CD4-positive, alpha-beta memory T cell (primary cell): ENCODE measurements at places on chromosomes 1 and 21. TPM values are rescaled to one million over a fixed set of nuclear protein-coding genes. Genes with fewer than 3 reads are reported as not detected.

GRCh38 chr1:100719490-100719889 lies at the start of gene VCAM1:
TSS of gene VCAM1 (plus strand) at chr1:100719742. CDS start at chr1:100719861, 119 bp downstream.
- peaks cover 5% of the 10 kb centered on the region for H3K27me3 ChIP-seq
- no peak within 1 kb of the TSS for H3K4me3 ChIP-seq
- DNase-seq: no peak
- no peaks in the 10 kb centered on the region for H3K36me3 ChIP-seq
- H3K4me1 ChIP-seq: no peaks in the 10 kb centered on the region

DNA sequence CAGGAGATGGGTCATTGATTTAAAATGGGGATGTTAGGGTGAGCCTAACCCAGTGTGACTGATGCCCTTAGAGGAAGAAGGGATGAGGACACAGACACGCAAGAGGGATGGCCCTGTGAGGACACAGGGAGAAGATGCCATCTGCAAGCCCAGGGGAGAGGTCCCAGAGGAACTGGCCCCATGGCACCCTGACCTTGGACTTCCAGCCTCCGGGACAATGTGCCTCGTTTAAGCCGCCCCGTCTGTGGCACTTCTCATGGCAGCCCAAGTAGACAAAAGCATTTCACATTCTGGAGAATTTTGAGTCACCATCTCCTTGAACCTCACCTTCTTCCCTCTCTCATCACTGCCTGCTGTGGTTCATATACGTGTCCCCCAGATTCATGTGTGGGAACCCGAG lies 20.1 kb upstream of the PCBP3 start:
- H3K4me3 ChIP-seq: no peak overlapping the region
- no peak overlapping the region for H3K27ac ChIP-seq
- no peak for DNase-seq
- no peaks in the 10 kb centered on the region for H3K27me3 ChIP-seq
- no peaks in the 10 kb centered on the region for H3K36me3 ChIP-seq

DNA sequence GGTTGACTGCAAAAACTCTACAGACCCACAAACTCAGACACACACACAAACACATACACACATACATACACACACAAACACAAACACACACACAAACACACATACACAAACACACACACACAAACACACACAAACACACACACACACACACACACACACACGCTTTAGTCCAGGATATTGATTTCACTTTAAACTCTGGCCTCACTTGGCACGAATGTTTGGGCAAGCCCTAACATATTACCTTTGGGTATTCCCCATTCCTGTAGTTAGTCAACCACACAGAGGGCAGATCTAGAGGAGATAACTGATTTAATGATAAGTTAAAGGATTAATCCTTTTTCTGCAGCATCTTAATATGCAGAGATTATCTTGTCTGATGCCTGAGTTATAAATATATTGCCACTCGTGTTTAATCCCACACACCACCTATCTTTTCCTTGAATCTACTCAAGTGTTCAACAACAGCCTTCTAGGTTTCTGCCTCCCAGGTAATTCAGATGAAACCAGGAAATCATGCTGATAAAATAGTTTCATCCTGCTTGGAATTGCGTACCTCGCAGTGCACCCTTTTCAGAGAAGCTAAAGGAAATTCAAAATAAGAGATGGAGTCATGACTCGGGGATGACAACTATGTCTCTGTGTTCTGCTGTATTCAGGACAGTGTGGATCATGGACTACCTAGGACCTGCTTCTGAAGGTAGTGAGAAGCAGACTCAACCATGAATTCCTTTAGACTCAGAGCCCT lies 14.5 kb upstream of the RUNX1 start:
- no peak for DNase-seq
- H3K4me1 ChIP-seq: peaks cover 3% of the 10 kb centered on the region
- no peaks in the 10 kb centered on the region for H3K27me3 ChIP-seq
- H3K27ac ChIP-seq: no peak overlapping the region
- H3K4me3 ChIP-seq: no peak overlapping the region

DNA sequence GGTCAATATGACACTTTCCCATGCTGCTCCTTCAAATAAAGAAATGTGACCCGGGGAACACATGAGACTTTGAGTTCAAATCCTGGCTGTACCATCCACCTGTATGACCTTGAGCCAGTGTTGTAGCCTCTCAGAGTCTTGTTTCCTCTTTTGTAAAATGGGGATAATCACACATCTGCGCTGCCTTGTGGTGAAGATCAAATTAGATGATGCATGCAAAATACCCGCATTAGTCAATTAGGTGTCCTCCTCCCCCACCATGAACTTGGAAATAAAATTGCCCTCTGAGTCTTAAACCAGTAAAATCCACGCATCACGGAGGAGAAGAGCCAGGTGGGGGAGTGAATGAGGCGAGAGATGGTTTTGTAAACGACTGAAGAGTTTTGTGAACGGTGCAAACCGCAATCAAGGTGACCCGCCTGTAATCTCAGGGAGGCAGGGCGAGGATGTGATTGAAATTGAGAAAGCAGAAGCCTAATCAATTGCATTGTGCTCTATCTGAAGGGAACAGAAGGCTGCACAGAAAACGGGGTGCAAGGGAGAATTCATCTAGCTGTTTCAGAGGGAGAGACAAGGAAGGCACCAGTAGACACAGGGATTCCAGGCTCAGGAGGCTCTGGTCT lies 5.8 kb upstream of the AHDC1 start:
- no peaks in the 10 kb centered on the region for H3K27me3 ChIP-seq
- H3K4me3 ChIP-seq: no peak overlapping the region
- DNase-seq: no peak

GRCh38 chr1:40575336-40575735 lies 43.9 kb downstream of the ZNF684 start:
- no peak overlapping the region for H3K4me3 ChIP-seq
- no peak for DNase-seq
- H3K27ac ChIP-seq: no peak overlapping the region
- no peaks in the 10 kb centered on the region for H3K27me3 ChIP-seq

DNA sequence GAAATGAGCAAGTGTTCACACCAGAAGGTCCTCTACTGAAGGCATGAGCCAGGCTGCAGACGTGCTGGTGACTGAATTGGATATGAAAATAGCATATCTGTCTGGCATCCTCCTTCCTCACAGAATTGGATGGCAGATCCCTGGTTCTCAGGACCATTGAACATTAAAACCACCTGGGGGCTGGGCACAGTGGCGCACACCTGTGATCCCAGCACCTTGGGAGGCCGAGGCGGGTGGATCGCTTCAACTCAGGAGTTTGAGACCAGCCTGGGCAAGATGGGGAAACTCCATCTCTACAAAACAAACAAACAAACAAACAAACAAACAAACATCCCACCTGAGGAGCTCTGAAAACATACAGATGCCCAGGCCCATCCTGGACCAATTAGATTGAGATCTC lies 23.4 kb downstream of the TEX35 start:
- no peak overlapping the region for H3K4me3 ChIP-seq
- H3K27ac ChIP-seq: no peak overlapping the region
- H3K27me3 ChIP-seq: no peaks in the 10 kb centered on the region
- H3K36me3 ChIP-seq: no peaks in the 10 kb centered on the region

- no peak overlapping the region for H3K27ac ChIP-seq
- no peak for DNase-seq
- no peaks in the 10 kb centered on the region for H3K36me3 ChIP-seq
- H3K4me3 ChIP-seq: no peak overlapping the region
Observed at GRCh38 chr1:244304656-244305055, 147.1 kb downstream of the ADSS2 start.

DNA sequence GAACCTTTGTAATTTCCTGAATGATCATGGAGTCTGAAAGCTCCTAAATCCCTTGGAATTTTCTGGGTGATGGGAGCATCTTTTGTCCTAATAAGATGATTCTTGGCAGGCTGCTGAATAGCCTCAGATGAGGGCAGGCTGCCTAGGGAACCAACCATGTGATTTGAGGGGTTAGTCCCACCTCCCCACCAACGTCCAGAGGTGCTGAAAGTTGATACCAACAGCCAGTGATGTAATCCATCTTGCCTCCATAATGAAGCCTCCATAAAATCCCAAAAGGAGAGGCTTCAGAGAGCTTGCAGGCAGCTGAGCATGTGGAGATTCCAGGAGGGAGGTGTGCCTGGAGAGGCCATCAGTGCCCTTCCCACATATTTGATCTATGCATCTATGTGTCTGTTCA lies 43.7 kb downstream of the GTF2B start:
- DNase-seq: no peak
- H3K4me3 ChIP-seq: no peak overlapping the region
- H3K4me1 ChIP-seq: no peaks in the 10 kb centered on the region
- H3K36me3 ChIP-seq: peaks cover 8% of the 10 kb centered on the region
- no peaks in the 10 kb centered on the region for H3K27me3 ChIP-seq

GRCh38 chr1:98975113-98975512 lies 29.5 kb downstream of the PLPPR5 start:
- no peaks in the 10 kb centered on the region for H3K27me3 ChIP-seq
- no peak for DNase-seq
- H3K4me3 ChIP-seq: no peak overlapping the region
- no peak overlapping the region for H3K27ac ChIP-seq

DNA sequence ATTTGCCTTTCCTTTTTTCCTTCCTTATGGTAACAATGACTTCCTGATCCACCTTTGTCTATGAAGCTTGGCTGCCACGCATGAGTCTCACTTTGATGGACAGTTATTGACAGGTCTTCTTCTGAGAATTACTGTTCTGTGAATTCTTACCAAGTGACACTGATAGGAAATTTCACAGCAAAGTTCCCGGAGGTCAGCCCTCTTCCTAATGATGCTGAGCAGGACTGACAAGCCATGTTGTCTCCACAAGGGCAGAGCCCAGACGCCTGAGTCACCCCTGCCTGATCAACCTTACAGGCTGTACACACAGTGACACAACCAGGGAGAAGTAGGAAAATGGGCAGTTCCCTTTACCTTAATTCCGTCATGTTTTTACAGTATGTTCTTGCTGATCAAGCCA lies 44.2 kb downstream of the ZC3H11B start:
- H3K4me3 ChIP-seq: no peak overlapping the region
- H3K4me1 ChIP-seq: no peaks in the 10 kb centered on the region
- H3K36me3 ChIP-seq: no peaks in the 10 kb centered on the region
- no peak for DNase-seq

- H3K36me3 ChIP-seq: peaks cover 68% of the 10 kb centered on the region
- H3K27ac ChIP-seq: no peak overlapping the region
- H3K27me3 ChIP-seq: no peaks in the 10 kb centered on the region
- no peak for DNase-seq
- H3K4me3 ChIP-seq: no peak overlapping the region
Observed at GRCh38 chr1:12316331-12316730, 86.5 kb downstream of the VPS13D start.

DNA sequence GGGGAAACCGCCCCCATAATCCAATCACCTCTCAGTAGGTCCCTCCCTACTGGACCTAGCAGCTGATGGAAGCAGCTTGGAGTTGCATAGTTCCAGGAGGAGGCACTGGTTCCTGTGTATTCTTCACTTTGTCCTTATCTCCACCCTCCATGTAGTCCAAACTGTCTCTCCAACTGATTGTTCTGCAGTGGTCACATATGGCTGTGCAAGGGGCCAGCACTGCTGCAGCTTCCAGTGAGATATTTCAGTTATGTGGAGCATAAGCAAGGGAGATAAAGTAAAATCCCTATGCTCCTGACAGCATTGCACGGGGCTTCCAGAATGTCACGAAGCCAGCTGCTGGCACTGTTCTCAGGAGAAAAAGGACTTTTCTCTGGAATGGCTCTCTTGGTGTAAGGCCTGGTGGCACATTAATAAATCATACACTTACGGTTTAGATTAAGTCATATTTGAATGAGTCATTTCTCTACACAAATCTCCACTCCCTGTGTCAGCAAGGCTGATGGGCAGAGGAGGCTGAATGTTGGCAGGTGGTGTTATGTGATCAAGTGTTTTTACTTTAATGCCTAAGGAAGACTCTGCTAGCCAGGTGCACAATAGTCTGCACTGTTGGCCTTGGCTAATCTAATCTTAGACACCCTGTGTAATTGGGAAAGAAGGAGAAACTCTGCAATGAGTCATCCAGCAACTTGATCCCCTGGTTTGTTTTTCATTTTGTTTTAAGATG lies 93.4 kb downstream of the KCNK1 start:
- H3K27ac ChIP-seq: no peak overlapping the region
- H3K4me3 ChIP-seq: no peak overlapping the region
- no peaks in the 10 kb centered on the region for H3K36me3 ChIP-seq
- DNase-seq: no peak

DNA sequence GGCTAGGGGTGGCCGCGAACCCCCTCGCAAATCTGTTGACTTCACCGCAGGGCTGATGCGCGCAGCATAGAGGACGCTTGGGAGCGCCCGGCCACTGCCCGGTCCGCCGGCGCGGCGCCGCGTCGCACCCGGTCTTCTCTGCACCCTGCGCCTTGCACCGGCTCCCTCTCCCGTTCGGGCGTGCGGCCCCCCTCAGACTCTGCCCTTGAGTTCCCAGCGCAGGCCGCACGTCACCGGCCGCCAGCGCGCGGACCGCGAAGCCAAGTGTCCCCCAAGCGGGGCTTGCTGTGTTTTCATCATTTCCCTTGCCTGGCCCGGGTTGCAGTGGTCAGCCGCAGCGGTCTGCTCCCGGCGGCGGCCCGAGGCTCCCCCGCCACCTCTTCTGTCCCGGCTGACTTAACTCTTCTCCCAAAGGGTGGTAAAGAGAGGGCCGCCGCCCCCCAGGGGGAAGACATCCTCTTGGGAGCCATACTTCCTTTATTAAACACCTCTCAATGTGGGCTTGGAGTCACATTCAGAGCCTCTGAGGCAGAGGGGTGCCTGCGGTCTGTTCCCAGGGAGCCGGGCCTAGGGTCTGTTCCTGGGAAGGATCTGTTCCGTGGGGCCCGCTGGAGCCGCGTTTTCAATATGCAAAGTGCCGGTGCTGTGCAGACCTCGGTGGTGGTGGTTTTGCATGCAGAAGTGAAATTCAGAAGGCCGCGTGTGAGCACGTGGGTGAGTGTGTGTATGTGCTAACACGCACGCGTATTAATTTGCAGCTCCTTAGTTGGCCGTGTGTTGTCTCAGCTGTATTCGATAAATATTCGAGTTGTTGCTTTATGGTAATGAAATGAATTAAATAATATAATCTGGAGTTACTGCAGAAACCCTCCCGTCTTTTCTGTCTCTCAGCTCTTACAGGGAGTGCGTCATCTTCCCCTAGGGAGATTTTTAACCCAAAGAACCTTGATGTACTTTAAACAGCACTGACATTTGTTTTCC lies 17.6 kb downstream of the PBX1 start:
- no peak for DNase-seq
- no peak overlapping the region for H3K4me3 ChIP-seq
- H3K36me3 ChIP-seq: no peaks in the 10 kb centered on the region

GRCh38 chr21:17498586-17498985 lies 14.3 kb upstream of the CXADR start:
- DNase-seq: no peak
- H3K4me3 ChIP-seq: no peak overlapping the region
- no peak overlapping the region for H3K27ac ChIP-seq
- no peaks in the 10 kb centered on the region for H3K36me3 ChIP-seq
- no peaks in the 10 kb centered on the region for H3K27me3 ChIP-seq
- no peaks in the 10 kb centered on the region for H3K4me1 ChIP-seq

The CFAP107 gene
- total RNA-seq: not detected

The OR2L2 gene
- total RNA-seq: 0.17 TPM

The BMP8B gene
- 0.89 TPM for total RNA-seq

The DYRK3 gene
- 1.2 TPM for total RNA-seq

The VASH2 gene
- not detected for total RNA-seq

The PARP1 gene
- 129 TPM for total RNA-seq

The SZRD1 gene
- 79.1 TPM for total RNA-seq
